ENCODE measurements at places on chromosomes 11 and 22.

GRCh38 chr11:1559111-1559951, 12.7 kb downstream of the DUSP8 start:
- DNase-seq = no peak

GRCh38 chr11:48029681-48030290, 49.4 kb downstream of the PTPRJ start:
- DNase-seq = no peak

DNA sequence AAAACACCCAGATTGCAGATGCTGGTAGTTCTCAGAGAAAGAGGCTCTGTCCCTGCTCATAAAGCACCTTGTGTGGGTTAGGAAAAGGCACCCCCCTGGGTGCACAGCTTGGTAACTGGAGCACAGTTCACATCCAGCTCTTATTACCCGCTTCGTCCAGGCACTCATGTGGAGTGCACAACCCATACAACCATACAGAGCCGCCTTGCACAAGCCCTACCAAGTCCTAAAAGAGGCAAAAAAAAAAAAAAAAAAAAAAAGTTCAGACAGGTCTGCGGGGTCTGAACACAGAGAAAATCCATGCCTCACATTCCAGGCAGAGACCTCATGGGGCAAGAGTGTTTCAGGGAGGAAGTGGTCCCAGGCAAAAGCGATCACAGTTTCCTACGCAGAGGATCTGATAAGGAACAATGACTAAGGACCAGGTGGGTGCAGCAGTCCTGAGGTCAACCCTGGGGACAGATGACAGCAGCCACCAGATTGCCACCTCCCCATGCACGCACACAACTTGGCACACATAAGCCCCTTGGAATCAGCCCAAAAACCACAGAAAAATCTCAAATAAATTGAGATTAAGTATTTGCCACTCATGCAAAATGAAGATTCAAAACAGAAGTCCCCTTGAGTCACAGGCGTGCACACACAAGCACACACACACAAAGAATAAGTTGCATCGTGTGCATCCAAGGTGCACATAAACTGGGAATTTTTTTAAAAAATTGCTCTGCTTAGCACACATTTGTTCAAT, 12.3 kb downstream of the MB start:
- DNase-seq = no peak

DNA sequence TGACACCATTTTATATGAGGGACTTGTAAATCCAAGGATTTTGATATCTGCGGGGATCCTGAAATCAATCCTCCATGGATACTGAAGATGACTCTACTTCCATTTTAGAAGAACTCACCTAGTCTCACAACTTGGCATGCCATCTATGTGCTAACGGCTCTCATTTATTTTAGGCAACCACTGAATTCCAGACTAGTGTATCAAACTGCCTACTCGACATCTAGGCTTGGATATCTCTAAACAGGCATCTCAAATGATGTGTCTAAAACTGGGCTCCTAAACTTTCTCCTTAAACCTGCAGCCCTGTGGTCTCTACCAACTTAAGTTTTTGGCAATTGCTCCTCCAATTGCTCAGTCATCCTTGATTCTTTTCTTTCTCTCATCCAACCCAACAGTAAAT, 31.2 kb upstream of the CLNS1A start:
- DNase-seq = no peak

DNA sequence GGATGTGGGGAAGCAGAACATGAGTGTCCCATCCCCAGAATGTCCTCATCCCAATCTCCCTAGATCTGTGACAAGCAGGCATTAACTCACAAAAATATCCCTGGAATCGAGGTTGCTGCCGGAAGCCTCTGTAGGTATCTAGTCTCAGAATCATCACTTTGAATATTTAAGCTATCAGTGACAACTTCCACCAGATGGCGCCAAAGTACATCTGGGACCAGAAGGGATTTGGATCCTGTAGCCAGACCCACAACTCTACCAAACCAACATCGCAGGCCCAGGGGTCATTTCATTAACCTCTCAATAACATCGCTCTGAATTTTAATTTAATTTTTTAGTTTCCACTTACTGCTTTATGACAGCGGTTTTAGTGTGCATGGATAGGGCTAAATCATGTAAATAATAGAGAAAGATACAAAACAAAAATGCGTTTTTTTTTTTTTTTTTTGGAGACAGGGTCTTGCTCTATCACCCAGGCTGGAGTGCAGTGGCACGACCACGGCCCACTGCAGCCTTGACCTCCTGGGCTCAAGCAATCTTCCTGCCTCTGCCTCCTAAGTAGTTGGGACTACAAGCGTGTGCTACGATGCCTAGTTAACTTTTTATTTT, 1.1 kb upstream of the EXT2 start:
- DNase-seq = peak; percentile 71

DNA sequence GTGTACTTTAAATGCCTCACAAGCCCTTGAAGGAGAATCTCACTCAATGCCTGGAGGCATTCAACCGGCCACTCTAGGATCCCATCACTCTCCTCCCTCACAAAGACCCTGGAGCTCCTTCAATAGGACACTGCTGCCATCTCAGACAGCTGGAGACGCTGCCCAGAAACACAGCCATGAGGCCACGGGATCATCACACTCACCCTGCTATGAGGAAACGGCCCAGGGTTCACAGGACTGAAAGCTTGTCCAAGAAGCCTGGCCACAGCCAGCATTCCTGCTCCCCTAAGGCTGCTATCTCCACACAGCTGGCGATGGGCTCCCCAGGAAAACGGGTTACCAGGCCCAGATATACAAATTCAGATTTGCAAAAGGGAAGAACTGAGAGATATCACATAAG, 13.2 kb downstream of the CARS1 start:
- no peak for DNase-seq

GRCh38 chr11:107139396-107139795, 121.1 kb upstream of the GUCY1A2 start:
- DNase-seq = no peak

DNA sequence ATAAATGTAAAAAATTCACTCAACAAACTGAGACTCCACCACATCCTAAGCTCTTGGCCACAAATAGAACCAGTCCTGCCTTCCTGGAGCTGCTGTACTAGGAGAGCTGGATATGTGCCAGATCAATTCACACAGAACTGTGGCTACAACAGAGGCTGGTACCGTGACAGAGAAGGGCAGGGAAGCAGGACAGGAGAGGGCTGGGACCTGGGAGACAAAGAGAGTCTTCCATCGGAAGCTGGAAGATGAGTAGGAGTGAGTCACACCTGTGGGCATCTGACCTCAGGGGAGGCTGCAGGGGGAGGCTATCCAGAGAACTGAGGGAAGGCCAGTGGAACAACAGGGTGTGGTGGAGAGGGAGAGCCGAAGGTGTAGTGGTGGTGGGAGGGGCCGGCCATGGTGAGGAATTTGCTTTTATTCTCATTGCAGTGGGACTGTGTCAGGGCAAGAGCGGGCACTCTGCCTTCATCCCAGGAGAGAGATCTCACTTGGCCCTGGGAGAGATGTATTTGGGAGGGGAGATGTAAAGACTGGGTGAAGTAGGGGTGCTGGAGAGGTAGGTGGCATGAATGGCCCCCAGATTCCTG, 1.9 kb upstream of the LTBP3 start:
- DNase-seq = no peak

DNA sequence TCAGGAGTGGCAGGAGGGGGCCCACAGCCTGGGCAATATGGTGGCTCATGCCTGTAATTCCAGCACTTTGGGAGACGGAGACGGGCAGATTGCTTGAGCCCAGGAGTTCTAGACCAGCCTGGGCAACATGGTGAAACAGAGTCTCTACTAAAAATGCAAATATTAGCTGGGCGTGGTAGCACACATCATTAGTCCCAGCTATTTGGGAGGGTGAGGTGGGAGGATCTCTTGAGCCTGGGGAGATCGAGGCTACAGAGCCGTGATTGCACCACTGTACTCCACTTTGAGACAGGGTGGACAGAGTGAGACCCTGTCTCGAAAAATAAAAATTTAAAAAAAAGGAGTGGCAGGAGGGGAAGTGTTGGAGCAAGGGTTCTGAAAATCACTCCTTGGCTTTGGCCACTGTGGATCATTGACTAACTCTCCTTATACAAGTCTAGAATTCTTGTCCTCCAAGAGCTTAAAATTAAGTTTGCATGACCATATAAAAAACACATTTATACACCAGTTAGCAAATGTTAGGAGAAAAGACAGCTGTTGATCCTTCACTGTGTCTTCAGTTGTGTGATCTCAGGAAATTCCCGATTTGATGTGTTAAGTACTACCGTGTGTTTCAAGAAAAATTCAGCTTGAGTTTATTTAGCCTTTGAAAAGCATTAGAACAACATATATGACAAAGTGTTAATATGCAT, 2.3 kb upstream of the WEE1 start:
- no peak for DNase-seq

DNA sequence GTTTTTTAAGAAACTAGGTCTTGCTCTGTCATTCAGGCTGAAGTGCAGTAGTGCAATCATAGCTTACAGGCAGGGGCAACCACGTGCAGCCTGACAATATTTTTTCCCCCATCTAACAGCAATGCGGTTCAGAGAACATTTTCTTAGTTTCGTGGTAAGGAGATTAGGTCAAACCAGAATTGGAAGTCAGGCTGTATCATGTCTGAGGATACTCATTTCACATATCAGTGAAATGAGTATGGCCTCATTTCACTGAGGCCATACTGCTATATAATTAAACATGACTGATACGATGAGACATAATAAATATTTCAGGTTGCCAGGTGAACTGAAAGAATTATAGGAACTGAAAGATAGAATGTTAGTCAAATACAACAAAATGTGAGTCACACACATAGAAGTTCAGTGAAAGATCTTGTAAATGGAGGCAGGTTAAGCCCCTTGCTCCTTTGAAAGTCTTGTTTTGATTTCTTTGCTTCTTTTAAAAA, 32.5 kb upstream of the IZUMO1R start:
- no peak for DNase-seq

GRCh38 chr22:23536821-23537345, 43.2 kb downstream of the IGLL1 start:
- DNase-seq = no peak
